ENCODE measurements at places on chromosomes 7 and 10.

DNA sequence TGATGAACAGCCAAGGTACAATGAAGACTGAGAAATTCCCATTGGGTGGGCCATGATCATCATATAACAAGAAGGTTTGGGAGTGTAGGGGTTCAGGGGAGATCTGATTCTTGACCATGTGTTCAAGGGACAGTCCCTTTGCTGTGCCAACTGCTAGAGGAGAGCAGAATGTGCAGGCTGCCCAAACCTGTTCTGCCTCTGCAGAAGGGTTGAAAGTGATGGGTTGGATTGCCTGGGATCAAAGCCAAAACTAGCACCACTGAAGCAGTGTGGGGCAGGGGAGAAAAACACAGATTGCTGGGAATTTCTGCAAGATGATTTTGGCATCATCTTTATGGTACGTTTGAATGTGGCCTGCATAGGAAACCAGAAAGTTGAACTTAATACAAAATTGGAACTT lies 303.9 kb downstream of the OTUD1 start:
- DNase-seq, result no peak

GRCh38 chr10:96584474-96584873 lies 2.3 kb downstream of the TM9SF3 start:
- DNase-seq, result no peak

GRCh38 chr10:67471022-67471421 lies 225.0 kb downstream of the CTNNA3 start:
- no peak for DNase-seq

GRCh38 chr10:126218174-126218573 lies 170.1 kb downstream of the ADAM12 start:
- no peak for DNase-seq

DNA sequence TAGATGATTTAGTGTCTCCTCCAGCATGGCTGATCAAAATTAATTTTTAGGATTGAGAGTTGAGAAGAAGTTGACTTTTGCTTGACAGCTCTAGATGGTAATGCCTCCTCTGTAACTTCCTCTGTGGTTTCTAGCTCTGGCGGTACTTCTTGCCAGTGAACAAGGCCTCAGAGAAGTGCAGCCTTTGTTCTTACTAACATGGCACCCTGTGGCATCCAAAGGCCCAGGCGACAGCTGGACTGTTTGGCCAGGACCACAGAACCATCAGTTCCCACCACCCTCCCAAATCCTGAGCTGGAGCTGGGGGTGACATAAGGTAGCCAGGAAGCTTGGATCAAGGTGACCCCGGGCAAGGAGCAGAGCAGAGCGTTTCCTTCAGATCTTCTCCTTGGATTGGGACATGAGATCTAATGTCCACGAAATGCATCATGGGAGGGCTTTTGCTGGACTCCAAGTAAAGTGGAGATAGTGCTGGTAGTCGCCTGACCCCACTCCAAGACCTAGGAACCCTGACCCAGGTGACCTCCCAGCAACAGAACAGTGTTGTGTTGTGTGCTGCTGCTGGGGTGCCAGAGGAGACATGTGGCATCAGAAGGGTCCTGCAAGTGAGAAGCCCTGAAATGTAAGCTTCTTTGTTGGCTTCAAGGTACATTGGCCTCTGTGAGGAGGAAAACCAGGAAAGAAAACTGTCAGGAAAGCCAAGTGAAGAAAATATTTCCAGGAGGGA lies 41.8 kb downstream of the APBB1IP start:
- DNase-seq, result no peak

DNA sequence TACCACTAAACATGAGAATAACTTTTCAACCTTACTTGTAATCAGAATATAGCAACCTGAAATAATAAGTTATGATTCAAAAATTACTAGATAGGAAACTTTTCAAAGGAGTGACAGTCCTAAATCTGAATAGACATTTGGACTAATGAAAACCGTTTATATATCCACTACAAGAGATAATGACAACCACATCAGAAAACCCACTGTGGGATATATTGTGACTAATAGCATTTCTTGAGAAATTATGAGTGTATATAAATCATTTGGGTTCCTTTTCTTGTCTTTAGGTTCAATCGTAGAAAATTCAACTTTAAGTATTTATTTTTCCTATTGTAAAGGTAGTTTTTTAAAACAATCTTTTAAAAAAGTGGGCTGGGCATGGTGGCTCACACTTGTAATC lies 170.2 kb upstream of the PRSS58 start:
- DNase-seq, result no peak

GRCh38 chr10:125011171-125011925 lies 69.4 kb downstream of the ZRANB1 start:
- DNase-seq, result no peak

- no peak for DNase-seq
These were observed 36.0 kb downstream of the EZH2 start for GRCh38 chr7:148847815-148848734.

GRCh38 chr10:57983281-57983791 lies 284.4 kb downstream of the IPMK start:
- no peak for DNase-seq
